Osteocyte (in vitro differentiated cells): ENCODE measurements at places on chromosomes 5 and 9.
A peak's percentile ranks its signal among the peaks of the same experiment; 100 is the strongest.

DNA sequence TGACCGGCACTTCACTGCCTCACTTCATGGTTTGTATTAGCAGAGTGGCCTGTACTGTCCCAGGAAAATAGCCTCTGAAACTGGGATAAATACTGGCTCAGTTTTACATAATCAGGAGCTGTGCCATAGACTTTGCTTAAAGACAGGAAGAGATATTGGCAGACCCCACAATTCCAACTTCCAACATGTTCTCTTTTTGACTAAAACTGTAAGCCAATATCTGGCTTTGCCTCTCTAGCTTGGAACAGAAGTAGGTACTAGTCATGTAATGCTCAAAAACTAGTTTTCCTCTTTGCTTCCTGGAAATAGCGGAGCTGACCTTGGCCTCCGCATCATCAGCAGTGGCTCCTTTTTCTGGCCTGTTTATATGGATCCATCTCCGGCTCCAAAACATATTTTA is 276.9 kb downstream of the CDH9 start:
- no peaks in the 10 kb centered on the region for H3K27me3 ChIP-seq
- H3K36me3 ChIP-seq: no peaks in the 10 kb centered on the region
- H3K4me1 ChIP-seq: no peaks in the 10 kb centered on the region
- H3K27ac ChIP-seq: no peak overlapping the region
- DNase-seq: no peak

- no peak overlapping the region for H3K27ac ChIP-seq
- DNase-seq: no peak
Measured at GRCh38 chr5:15682122-15682521, 182.1 kb downstream of the FBXL7 start.

DNA sequence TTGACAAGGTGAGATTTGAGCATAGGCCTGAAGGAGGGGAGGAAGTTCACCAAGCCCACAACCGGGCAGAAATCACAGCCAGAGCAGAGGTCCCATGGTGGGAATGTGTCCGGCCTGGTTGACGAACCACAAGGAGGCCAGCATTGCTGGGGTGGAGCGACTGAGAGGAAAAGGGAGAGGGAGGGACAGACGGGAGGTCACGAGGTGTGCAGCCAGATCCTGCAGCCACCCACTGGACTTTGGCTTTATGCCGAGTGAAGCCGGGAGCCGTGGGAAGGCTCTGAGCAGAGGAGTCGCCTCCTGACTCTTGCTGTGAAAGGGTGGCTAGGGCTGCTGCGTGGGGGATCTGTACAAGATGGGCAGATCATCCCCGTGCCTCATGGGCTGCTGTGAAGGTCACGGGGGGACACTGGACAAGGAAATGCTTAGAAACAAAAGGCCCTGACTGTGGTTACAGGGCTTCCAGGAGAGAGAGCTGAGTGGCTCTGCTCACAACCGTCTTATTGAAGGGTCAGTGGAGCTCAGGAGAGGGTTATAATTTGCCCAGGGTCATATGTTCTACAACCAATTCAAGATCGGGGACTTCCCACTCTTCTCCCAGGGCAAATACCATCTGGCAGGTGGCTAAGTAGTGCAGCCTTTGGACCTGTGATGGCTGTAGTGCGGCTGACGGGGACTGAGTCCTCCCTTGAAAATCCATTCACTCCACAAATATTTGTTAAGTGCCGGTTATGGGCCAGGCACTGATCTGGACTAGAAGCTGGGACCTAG is 15.6 kb upstream of the CD74 start:
- no peak overlapping the region for H3K4me3 ChIP-seq
- H3K36me3 ChIP-seq: no peaks in the 10 kb centered on the region
- peaks cover 4% of the 10 kb centered on the region for H3K27me3 ChIP-seq
- H3K27ac ChIP-seq: no peak overlapping the region

GRCh38 chr5:20348321-20348720 is 360.3 kb upstream of the CDH18 start:
- no peaks in the 10 kb centered on the region for H3K36me3 ChIP-seq
- H3K27me3 ChIP-seq: no peaks in the 10 kb centered on the region
- no peak overlapping the region for H3K27ac ChIP-seq
- no peaks in the 10 kb centered on the region for H3K4me1 ChIP-seq

GRCh38 chr9:83965350-83966208 is 14.4 kb downstream of the HNRNPK start:
- no peaks in the 10 kb centered on the region for H3K27me3 ChIP-seq
- H3K4me1 ChIP-seq: peaks cover 25% of the 10 kb centered on the region
- no peak for DNase-seq
- peak overlapping the region; percentile 81 for H3K27ac ChIP-seq

DNA sequence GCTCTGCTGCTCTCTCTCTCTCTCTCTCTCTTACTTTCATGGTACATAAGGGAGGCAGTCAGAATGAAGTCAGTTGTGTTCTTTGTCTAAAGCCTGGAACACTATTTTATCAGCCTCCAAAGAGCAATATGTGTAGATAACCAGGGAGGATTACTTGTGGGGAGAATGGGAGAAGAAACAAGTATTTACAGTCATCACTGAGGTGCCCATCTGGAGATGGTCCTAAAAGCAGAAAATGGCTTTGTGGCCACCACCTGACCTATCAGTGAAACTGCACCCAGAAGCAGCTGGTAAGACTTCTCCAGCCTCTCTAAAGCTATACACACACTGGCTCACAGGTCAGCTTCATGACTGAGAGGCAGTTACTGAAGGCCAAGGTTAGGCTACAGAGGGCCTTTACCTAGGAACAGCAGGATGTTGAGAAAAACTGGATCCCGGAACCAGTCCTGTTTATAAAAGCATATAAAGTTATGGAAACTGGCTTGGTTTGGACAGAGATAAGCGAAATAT is 75.1 kb downstream of the MRPS27 start:
- no peak overlapping the region for H3K4me3 ChIP-seq
- peaks cover 59% of the 10 kb centered on the region for H3K4me1 ChIP-seq
- no peak for DNase-seq
- H3K27ac ChIP-seq: peak overlapping the region; percentile 86

DNA sequence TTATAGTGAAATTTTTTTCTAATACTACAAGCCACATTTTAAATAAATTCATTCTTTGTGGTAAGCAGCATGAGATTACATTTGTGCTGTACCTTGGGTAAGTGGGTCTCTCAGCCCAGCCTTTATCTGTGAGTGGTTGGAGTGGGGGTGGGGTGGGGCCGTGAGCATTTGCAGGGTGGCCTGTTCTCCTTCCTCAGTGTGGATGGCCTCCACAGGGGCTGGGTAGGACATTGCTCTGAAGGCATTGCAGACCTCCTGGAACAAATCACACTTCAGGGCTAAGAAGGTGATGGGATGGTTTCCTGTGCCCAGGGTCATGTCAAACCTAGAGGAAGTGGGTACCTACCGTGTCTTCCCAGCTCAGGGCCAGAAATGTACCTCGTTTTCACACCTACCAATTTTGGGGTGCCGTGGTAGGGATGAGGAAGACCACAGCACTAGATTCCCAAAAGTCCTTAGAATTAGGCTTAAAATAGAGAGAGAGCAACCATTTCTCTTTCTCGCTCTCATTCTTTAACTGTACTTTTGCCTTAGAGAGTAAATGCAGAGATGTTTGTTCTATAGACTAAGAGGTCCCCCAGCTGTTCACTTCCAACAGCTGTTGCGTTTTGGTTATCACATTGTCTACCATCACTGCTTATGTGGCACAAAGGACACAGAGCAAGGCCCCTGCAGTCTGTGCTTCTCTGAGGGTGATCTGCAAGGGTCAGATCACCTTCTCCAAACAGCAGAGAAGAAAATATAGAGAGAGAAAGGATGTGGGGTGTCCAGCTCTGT is 83.4 kb upstream of the CTSL start:
- no peak for DNase-seq
- peaks cover 38% of the 10 kb centered on the region for H3K4me1 ChIP-seq
- peaks cover 88% of the 10 kb centered on the region for H3K36me3 ChIP-seq

DNA sequence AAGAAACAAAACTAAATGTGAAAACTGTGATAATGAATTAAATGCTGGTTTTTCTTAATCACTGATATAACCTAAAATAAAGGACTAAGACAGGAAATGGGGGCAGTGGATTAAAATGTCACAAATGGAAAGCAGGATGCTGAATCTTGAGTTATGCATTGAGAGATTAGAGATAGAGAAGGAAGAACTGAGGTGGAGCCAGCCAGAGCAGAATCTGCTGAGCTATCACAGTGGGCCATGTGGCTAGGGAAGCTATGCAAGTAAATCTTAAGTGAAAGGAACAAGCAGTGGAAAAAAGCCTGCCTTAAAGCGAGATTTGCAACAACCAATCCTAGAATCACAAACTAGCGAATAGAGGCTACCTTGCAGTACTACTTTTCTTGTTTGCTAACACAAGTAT is 188.5 kb upstream of the RASA1 start:
- H3K36me3 ChIP-seq: no peaks in the 10 kb centered on the region
- H3K27me3 ChIP-seq: peaks cover 10% of the 10 kb centered on the region
- no peaks in the 10 kb centered on the region for H3K4me1 ChIP-seq
- H3K27ac ChIP-seq: no peak overlapping the region
- no peak overlapping the region for H3K4me3 ChIP-seq
- DNase-seq: no peak

DNA sequence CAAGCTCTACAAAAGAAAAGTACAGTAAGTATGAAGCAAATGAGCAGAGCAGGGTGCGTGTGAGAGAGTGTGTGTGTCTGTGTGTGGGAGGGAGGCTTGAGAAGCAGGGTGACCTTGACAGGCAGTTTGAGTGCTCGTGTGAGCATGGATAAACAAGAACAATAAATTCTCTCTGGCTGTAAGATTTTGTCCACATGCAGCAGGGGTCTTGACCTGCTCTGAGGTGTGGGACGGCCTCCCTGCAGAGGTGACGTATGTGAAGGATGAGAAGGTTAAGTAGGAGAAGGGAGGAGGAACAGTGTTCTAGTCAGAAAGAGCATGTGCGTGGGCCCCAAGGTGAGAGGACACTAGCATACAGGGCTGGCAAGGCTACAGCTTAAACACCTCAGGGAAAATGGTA is 49.0 kb downstream of the SPTLC1 start:
- H3K27me3 ChIP-seq: no peaks in the 10 kb centered on the region
- peak overlapping the region; percentile 89 for H3K27ac ChIP-seq
- H3K4me1 ChIP-seq: peaks cover 34% of the 10 kb centered on the region

GRCh38 chr5:59785676-59786333 is 107.7 kb downstream of the PDE4D start:
- H3K36me3 ChIP-seq: no peaks in the 10 kb centered on the region
- no peak overlapping the region for H3K4me3 ChIP-seq
- no peak for DNase-seq

- H3K27me3 ChIP-seq: no peaks in the 10 kb centered on the region
- no peak for DNase-seq
- H3K27ac ChIP-seq: no peak overlapping the region
- peaks cover under 1% of the 10 kb centered on the region for H3K4me1 ChIP-seq
- H3K36me3 ChIP-seq: peaks cover 9% of the 10 kb centered on the region
- H3K4me3 ChIP-seq: no peak overlapping the region
Measured at GRCh38 chr5:81579262-81579924, 171.5 kb downstream of the SSBP2 start.

- H3K36me3 ChIP-seq: no peaks in the 10 kb centered on the region
- DNase-seq: no peak
- no peaks in the 10 kb centered on the region for H3K27me3 ChIP-seq
- peak overlapping the region; percentile 61 for H3K27ac ChIP-seq
- no peak overlapping the region for H3K4me3 ChIP-seq
- peaks cover 25% of the 10 kb centered on the region for H3K4me1 ChIP-seq
Measured at GRCh38 chr9:14238079-14238478, 75.9 kb downstream of the NFIB start.

DNA sequence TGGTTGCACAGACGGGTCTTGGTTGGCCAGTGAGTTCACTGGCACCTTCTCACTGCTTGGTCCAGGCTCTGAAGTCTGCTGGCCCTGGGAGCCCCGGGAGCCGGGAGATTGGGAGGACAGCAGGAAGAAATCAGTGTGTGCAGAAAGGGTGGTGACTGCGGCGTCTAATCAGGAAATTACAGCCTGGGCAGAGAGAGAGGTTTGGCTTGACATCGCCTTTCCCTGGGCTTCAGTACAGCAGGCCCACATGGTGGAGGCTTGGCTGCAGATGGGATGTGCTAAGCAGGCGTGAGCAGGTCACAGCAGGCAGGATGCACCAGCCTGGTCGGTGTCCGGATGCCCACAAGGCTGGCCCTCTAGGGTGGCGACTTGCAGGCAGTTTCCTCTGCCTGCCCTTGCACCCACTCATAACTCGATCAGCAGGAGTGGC is 17.2 kb downstream of the PITX1 start:
- no peaks in the 10 kb centered on the region for H3K4me1 ChIP-seq
- no peak for DNase-seq
- no peak overlapping the region for H3K27ac ChIP-seq
- H3K36me3 ChIP-seq: no peaks in the 10 kb centered on the region
- H3K27me3 ChIP-seq: peaks cover 50% of the 10 kb centered on the region
- H3K4me3 ChIP-seq: no peak overlapping the region

DNA sequence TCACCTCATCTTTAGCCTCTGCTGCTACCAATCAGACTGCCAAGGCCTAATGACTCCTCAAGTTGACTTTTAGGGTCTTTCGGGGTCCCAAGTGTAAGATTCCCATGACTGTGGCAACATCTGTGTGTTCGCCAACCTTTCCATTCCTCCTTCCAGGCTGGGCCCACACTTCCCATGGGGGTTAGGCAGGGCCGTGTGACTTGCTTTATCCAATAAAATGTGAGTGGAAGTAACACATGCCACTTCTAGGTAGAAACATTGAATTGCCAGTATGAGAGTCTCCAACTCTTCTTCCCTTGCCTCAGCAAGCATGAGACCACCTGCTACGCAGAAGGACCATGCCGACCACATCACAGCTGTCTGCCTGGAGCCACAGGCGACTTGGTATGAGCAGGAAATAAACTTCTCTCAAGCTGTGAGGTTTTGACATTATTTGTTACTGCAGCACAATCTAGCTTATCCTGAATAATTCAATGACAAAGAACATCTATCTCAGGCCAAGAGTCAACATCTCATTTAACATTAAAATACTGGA is 190.4 kb upstream of the IER5L start:
- no peaks in the 10 kb centered on the region for H3K27me3 ChIP-seq
- no peak overlapping the region for H3K4me3 ChIP-seq
- H3K27ac ChIP-seq: no peak overlapping the region
- peaks cover 3% of the 10 kb centered on the region for H3K36me3 ChIP-seq
- no peaks in the 10 kb centered on the region for H3K4me1 ChIP-seq

GRCh38 chr5:141846031-141846430 is 32.2 kb downstream of the PCDH1 start:
- no peaks in the 10 kb centered on the region for H3K27me3 ChIP-seq
- no peaks in the 10 kb centered on the region for H3K36me3 ChIP-seq
- no peak overlapping the region for H3K4me3 ChIP-seq
- H3K4me1 ChIP-seq: peaks cover 46% of the 10 kb centered on the region

- H3K27ac ChIP-seq: peak overlapping the region; percentile 85
- H3K4me1 ChIP-seq: peaks cover 47% of the 10 kb centered on the region
- no peak for DNase-seq
- no peak overlapping the region for H3K4me3 ChIP-seq
Measured at GRCh38 chr9:77751341-77752091, 103.4 kb upstream of the GNA14 start.

DNA sequence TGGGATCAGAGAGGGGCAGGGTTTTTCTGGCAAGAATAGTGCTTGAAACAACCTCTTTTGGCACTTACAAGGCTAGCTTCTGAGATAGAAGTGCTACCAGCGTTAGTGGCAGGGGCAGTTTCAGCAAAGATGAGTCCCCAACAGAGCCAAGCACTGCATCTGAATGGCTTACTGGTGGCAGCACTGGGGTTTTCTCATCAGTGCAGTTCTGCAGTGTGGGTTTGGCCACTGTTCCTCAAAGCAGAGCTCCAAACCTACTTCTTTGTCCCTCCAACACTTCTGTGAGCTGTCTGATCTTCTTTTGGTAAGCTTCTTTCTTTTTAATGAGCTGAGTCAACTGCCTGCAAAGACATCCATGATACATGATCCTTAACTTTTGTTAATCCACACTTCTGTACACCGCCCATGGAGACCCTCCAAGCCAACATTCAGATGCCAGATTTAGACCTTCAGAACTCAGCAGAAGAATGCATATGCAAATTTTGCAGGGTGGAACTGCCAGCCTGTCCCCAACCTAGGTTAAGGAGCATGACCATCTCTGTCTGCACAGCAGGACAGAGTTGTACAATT is 29.9 kb upstream of the FSTL4 start:
- H3K27me3 ChIP-seq: peaks cover 43% of the 10 kb centered on the region
- no peak overlapping the region for H3K4me3 ChIP-seq
- H3K4me1 ChIP-seq: no peaks in the 10 kb centered on the region
- H3K27ac ChIP-seq: no peak overlapping the region
